ENCODE measurements at places on chromosomes 1 and 21.

DNA sequence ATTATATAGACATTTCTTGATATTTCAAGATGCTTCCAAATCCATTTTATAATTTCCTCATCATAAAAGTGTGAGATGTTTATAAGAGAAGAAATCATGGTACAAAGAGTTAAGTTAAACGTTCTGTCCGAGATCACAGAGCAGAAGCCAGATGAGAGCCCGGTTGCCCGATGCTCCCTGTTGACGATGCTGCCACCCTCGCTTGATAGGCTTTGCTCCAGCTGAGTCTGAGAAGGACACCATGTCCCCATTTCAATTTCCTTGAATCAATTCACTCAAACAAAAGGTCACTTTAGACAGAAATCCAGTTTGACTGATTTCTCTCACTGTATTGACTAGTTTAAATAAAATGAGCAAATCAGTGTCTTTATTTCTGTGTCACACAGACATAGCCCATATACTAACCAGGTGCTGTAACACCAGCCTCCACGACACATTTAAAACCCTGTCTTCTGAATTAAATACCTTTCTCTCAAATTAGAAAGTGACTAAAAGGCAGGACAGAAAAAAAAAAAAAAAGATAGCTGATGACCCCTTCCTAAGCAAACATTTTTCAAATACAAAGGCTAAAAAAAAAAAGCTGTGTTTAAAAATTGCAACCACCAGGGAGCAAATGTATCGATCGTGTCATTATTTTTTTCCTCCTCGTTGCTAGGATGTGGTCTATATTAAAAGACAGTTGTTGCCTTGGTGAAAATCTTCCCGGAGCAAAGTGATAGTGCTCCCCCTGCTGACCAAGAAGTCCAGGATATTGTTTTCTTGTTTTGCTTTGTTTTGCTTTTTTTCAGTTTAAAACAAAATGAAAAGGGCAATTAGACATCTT, 35.2 kb downstream of the DNASE2B start:
- peak; percentile 79 for DNase-seq

DNA sequence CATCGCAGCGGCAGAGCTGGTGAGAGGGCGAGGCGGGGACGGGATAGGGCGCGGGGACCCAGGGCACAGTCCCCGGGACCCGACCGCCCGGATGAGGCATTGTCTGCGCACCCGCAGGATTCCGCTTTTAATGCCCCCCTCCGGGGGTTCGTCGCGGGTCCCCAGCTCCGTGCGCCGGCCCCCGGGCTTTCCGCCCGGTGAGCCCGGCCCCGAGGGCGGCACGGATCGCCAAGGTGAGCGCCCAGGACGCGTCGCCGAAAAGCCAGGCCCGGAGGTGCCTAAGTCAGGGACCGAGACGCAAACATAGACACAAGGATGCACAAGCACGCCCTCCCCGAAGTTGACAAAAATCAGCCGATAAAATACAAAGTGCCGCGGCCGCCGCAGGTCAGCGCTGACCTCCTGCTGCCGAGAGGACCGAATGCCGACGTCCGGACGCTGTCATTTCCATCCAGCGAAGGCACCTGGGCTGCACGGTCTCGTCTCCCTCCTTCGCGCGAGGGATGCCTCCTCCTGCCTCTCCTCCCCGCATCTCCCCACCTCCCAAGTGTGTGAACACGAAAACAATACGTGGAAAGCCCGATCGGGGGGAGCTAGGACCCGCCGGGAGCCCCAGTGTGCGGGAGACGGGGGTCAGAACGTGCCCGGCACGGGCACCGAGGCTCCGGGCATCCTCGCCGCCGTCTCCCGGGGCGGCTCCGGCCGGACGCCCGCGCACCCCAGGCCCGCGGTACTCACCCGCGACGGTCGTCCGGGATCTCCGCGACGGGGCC, 101.1 kb upstream of the SOD1 start:
- DNase-seq = no peak

DNA sequence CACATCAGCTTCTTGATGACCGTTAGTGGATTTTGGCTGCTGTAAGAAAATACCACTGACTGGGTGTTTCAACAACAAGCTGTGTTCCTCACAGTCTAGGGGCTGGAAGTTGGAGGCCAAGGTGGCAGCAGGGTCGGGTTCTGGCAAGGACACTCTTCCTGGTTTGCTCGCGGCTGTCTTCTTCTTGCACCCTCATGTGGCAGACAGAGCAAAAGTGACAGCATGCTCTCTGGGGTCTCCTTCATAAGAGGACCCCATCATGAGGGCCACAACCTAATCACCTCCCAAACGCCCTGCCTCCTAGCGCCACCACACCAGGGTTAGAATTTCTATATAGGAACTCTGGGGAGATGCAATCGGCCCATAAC, 18.6 kb upstream of the TSPEAR start:
- DNase-seq = no peak

GRCh38 chr1:185368313-185368855, 51.3 kb upstream of the IVNS1ABP start:
- DNase-seq = no peak

DNA sequence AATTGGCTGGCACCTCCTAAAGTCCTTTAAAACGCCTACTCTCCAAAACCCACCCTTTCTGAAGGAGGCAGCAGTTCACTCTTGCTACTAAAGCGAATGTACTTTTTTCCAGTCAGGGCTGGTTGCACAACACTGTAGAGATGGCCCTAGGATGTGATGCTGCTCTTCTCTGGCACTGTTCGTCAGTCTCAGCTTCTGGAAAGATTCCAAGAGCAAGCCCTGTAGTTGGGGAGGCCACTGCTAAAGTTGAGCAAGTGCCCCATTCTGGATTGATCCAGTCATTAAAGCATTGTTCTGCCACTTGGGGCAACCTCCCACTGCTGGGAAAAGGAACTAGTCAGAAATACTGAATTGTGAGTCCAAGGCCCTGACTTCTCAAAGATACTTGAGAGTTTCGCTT, 28.5 kb upstream of the KCNQ4 start:
- peak; percentile 21 for DNase-seq

GRCh38 chr1:42949312-42950115, 9.2 kb downstream of the SLC2A1 start:
- no peak for DNase-seq

- no peak for DNase-seq
Measured at GRCh38 chr1:65064981-65065380, 83.0 kb upstream of the AK4 start.

- DNase-seq = no peak
Measured at GRCh38 chr1:40038697-40039096, 1.8 kb upstream of the CAP1 start.
